Activated CD4-positive, alpha-beta T cell treated with anti-CD3 and anti-CD28 coated beads, Interleukin-2, amount 10 ng/mL, durations not matched to agents 7 days and 5 days (primary cell): ENCODE measurements at places on chromosomes 13 and 19.

DNA sequence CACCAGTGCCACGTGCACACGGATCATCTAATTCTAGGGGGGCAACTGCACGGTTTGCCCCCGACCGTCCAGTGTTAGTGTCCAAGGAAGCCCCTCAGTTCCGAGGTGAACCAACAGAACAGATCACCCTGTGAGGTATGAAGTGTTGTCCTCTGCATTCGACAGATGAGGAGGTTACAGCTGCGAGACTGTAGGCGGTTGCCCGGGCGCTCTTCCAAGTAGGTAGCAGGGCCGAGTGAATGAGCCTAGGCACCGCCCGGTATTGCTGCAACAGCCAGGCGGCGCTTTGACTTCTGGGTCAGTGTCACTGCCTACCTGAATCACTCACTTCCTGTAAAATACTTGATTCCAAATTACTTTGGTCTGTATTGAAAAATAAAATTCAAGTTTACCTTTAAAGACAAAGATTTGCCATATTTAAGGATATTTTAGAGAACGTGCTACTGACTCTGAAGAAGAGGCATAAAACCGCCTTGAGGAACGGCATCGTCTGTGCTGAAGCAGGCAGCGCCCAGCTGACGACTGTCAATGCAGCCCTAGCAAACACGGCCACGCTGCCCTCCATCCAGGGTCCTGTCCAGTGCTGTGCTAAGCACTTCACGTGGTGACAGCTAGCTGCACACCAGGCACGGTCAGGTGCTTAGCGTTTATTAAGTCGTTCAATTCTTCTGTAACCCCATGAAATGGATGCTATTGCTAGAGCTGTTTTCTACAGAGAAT lies 19.3 kb upstream of the RASA3 start:
- DNase-seq, result peak; percentile 47
- H3K36me3 ChIP-seq, result peaks cover 39% of the 10 kb centered on the region
- H3K4me3 ChIP-seq, result peak overlapping the region; percentile 61
- H3K4me1 ChIP-seq, result peaks cover 79% of the 10 kb centered on the region
- peak overlapping the region; percentile 97 for H3K27ac ChIP-seq

GRCh38 chr19:18159810-18160209 lies 6.8 kb downstream of the PIK3R2 start:
- peaks cover 2% of the 10 kb centered on the region for H3K36me3 ChIP-seq
- no peak for DNase-seq
- H3K27ac ChIP-seq, result no peak overlapping the region
- H3K4me3 ChIP-seq, result no peak overlapping the region

DNA sequence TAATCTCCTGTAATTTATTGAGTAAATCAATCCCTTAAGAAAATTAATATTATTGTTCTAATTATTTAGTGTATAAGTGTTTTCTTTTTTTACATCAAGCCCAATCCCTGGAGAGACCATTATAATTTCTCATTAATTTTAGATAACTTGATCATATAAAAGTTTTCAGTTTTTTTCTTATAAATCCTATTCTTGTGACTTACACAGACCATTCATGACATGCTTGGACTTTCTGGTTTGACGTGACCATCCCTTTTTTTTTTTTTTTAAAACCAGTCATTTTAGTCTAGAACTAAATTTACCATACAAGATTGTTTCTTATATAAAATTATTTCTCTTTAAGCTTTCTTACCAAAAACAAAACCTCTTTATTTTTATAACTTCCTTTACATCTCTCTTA lies 5.4 kb upstream of the MTRF1 start:
- peaks cover 14% of the 10 kb centered on the region for H3K4me1 ChIP-seq
- no peak overlapping the region for H3K27ac ChIP-seq
- no peak overlapping the region for H3K4me3 ChIP-seq
- H3K36me3 ChIP-seq, result peaks cover 17% of the 10 kb centered on the region
- peak; percentile 50 for DNase-seq

GRCh38 chr13:75901501-75901900 lies 265.4 kb downstream of the LMO7 start:
- peaks cover 7% of the 10 kb centered on the region for H3K27me3 ChIP-seq
- H3K4me1 ChIP-seq, result no peaks in the 10 kb centered on the region
- no peaks in the 10 kb centered on the region for H3K36me3 ChIP-seq
- no peak for DNase-seq
- no peak overlapping the region for H3K4me3 ChIP-seq

- no peak overlapping the region for H3K4me3 ChIP-seq
- peaks cover 11% of the 10 kb centered on the region for H3K36me3 ChIP-seq
- no peak for DNase-seq
- peak overlapping the region; percentile 97 for H3K27ac ChIP-seq
These were observed 334 bp upstream of the ANGPTL6 start for GRCh38 chr19:10102787-10103236.

DNA sequence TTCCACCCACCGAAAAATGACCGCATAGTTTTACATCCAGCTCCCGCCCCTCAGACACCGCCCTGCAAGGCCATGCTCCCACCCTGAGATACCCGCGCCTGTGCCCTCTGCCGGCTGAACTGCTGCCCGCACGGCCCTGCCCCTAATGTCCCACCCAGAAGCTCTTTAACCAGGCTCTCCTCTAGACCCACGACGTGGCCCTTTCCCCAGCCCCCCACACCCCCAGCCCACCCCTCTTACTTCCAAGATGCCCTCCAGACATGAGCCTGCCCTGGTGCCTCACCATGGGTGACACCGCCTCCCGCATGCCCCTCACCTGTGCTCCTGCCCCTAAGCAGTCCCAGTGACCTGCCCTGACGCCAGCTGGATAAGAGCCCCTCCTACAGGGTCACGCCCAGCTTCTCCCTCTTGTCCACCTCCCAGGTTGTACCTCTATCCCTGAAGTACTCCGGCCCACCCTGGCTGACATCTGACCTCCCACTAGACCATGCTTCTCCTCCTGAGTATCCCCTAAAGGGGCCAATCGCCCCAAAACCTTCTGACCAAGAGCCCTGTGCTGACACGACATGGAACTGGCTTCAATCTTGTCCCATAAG lies 51.2 kb downstream of the COLGALT1 start:
- no peak for DNase-seq
- H3K27me3 ChIP-seq, result peaks cover 29% of the 10 kb centered on the region
- peaks cover 10% of the 10 kb centered on the region for H3K4me1 ChIP-seq
- no peaks in the 10 kb centered on the region for H3K36me3 ChIP-seq

- H3K4me3 ChIP-seq, result peak overlapping the region; percentile 43
- peak overlapping the region; percentile 89 for H3K27ac ChIP-seq
- peaks cover 44% of the 10 kb centered on the region for H3K4me1 ChIP-seq
- DNase-seq, result peak; percentile 37
- H3K27me3 ChIP-seq, result peaks cover 13% of the 10 kb centered on the region
- no peaks in the 10 kb centered on the region for H3K36me3 ChIP-seq
These were observed 174.6 kb downstream of the ITGBL1 start for GRCh38 chr13:101626925-101627555.

DNA sequence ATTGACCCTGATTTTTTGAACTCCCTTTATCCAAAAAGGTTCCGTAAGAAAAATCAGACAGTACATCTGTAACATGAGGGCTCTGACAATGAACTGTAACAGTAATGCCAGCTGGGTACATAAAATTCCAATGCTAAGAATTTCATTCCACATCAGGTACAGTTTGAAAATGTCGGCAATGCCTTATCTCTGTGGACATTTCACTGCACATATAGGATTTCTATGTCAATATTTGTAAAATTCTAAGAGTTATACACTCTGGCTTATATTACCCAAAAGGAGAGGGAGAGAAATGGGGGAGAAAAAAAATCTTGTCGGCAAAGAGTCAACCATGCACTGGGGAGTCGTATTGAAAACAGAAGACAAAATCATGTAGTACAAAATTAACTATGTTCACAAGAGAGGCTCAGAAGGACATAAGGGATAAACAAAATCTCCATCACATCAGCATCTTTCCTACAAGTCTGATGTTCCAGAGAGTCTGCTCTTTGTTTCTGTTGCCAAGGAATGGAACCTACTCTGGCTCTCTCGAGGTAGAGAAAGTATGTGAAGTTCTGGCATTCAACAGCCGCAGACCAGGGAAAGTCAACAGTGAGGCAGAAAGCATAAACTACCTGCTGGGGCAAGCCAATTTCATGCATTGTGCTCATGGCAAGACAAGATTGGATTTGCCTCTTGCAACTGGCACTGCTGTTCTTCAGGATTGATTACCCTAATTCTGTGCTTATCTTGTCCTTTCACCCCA lies 72.4 kb downstream of the STARD13 start:
- H3K27ac ChIP-seq, result no peak overlapping the region
- H3K27me3 ChIP-seq, result peaks cover 3% of the 10 kb centered on the region
- no peak for DNase-seq
- no peak overlapping the region for H3K4me3 ChIP-seq
- H3K36me3 ChIP-seq, result no peaks in the 10 kb centered on the region
- H3K4me1 ChIP-seq, result no peaks in the 10 kb centered on the region

DNA sequence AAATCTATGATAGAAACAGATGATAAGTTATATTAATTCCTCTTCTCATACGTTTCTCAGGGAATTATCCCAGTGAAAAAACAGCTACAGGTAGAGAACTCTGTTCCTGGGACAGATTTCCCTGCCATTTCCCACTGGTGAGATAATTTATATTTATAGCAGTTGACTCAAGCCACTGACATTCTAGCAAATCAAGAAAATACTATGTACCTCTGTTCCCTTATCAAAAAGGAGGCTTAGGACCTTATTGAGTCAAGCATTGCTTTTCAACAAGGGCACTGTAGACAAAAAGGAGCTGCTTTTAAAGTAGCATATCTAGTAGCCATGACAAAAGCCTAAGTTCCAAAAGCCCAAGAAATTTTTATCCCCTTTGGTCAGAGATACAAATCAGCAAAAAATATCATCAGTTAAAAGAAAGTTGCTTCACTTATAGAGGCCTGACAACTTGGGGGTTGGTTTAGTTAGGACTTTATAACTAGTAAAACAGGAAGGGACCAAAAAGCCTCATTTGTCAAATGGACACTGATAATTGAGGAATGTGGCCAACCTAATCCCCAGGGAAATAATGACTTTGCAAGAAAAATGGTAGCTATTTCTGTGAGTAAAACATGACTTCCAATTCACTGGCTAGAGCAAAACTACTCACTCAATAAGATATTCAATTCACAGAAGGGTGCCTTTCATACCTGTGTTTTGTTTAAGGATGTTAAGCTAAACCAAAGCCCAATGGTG lies 652.5 kb downstream of the SLITRK1 start:
- no peak overlapping the region for H3K4me3 ChIP-seq
- no peaks in the 10 kb centered on the region for H3K27me3 ChIP-seq
- no peaks in the 10 kb centered on the region for H3K4me1 ChIP-seq
- no peak overlapping the region for H3K27ac ChIP-seq
- no peak for DNase-seq
- H3K36me3 ChIP-seq, result no peaks in the 10 kb centered on the region

DNA sequence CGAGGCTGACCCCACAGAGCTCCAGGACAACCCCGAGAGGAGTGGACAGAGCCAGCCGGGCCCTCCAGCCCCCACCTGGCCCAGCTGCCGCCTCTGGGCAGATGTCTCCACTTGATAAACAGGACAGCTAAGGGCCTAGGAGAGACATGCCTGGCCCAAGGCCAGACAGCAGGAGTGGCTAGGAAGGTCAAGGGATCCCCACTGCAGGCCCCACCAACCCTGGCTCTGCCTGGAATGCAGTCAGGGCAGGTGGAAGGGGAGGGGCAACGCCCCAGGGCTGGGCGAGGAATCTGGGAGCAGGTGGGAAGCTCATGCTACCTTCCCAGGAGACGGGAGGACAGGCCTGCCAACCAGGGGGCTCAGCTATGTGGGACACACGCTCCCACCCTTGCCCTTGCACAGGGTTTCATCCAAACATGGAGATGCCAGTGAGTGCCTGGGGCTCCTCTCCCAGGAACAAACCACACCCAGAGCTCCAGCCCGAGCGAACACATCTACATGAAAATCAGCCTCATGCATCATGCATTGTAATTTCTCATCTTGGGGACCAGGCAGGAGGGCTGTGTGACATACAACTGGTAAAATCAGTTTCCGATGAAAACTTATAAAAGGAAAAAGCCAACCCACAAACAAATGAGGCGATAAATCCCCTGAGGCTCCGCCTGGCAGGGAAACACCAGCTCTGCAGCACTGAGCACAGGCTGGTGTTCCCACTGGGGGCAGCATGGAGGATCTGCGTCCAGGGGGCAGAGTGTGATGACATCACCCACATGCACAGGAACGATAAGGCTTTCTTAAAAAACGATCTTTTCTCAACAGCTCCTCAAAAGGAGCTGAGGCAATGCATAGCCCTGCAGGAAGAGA lies 25.0 kb downstream of the SH3GL1 start:
- no peaks in the 10 kb centered on the region for H3K27me3 ChIP-seq
- H3K4me3 ChIP-seq, result no peak overlapping the region
- H3K27ac ChIP-seq, result peak overlapping the region; percentile 50
- peaks cover 12% of the 10 kb centered on the region for H3K36me3 ChIP-seq
- DNase-seq, result no peak

- no peaks in the 10 kb centered on the region for H3K36me3 ChIP-seq
- no peak for DNase-seq
- peaks cover 23% of the 10 kb centered on the region for H3K4me1 ChIP-seq
- H3K4me3 ChIP-seq, result no peak overlapping the region
- H3K27me3 ChIP-seq, result peaks cover 10% of the 10 kb centered on the region
These were observed 15.8 kb upstream of the ALOX5AP start for GRCh38 chr13:30719525-30719914.

DNA sequence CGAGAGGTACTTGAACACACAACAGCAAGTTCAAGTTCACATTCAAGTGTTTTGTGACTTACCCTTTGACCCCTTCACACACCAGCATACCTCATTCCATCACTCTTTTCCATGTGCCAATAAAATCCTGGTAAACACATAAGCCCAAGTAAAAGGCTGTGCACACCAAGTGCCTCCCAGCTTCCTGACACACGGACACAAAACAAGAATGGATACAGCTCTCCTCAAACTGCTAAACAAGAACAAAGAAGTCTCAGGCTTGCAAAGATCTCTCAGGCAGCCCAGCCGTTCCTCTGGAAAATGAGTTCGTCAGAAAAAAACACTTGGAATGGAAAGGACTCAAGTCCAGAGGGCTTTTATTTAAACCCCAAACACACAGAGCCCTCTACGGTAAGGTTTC lies 83.7 kb downstream of the NUFIP1 start:
- no peak overlapping the region for H3K27ac ChIP-seq
- no peak overlapping the region for H3K4me3 ChIP-seq
- H3K27me3 ChIP-seq, result peaks cover 5% of the 10 kb centered on the region
- no peaks in the 10 kb centered on the region for H3K36me3 ChIP-seq
- H3K4me1 ChIP-seq, result no peaks in the 10 kb centered on the region

- no peak overlapping the region for H3K4me3 ChIP-seq
- H3K27ac ChIP-seq, result no peak overlapping the region
- peaks cover 51% of the 10 kb centered on the region for H3K36me3 ChIP-seq
- H3K4me1 ChIP-seq, result no peaks in the 10 kb centered on the region
- DNase-seq, result peak; percentile 32
- H3K27me3 ChIP-seq, result no peaks in the 10 kb centered on the region
These were observed 13.7 kb downstream of the WBP4 start for GRCh38 chr13:41075034-41075433.

DNA sequence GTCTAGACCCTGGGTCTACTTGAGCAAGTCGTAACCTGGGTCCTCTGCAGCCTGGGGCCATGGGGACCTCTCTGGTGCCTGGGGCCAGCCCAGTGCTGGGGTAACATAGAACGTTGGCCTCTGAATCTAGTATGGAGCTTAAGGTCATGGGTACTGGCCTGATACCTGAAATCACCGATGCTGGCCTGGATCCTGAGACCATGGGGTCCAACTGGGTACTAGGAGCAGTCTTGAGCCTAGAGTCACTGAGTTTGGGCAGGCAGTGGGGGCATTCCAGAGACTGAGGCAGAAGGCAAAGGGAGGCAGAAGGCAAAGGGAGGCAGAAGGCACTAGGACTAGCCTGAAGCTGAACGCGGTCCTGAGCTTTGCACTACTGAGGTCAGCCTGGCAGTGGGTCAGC lies 1121.1 kb upstream of the PRR20A start:
- H3K4me3 ChIP-seq, result no peak overlapping the region
- H3K36me3 ChIP-seq, result no peaks in the 10 kb centered on the region
- DNase-seq, result no peak
- H3K27ac ChIP-seq, result no peak overlapping the region
- no peaks in the 10 kb centered on the region for H3K4me1 ChIP-seq
- H3K27me3 ChIP-seq, result no peaks in the 10 kb centered on the region

- H3K27me3 ChIP-seq, result no peaks in the 10 kb centered on the region
- no peak overlapping the region for H3K27ac ChIP-seq
- H3K36me3 ChIP-seq, result peaks cover 31% of the 10 kb centered on the region
These were observed 4.8 kb upstream of the SMG9 start for GRCh38 chr19:43759515-43759914.
